ENCODE measurements at places on chromosomes 5 and 9.

- no peak for DNase-seq
These were observed 32.8 kb upstream of the PIP5K1B start for GRCh38 chr9:68672215-68672614.

DNA sequence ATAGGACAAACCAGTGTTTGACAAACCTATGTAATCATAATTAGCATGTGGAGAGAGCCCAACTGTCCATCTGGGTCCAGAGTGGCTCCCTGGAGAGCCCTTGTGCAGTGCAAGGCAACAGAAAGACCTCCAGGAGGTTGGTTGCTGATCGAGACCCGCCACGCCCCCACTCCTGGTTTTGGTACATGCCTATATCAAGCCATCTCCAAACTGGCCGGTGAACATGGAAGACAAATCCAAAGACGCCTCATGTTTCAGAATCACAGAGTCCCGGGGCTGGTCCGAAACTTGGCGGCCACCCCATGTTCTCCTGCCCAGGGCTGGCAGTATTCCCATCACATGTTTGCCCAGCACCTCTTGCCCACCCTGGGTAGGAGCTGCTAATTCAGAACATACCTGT is 140.2 kb downstream of the PAX5 start:
- DNase-seq = no peak

GRCh38 chr5:38341641-38342040 is 83.3 kb downstream of the EGFLAM start:
- DNase-seq = no peak

DNA sequence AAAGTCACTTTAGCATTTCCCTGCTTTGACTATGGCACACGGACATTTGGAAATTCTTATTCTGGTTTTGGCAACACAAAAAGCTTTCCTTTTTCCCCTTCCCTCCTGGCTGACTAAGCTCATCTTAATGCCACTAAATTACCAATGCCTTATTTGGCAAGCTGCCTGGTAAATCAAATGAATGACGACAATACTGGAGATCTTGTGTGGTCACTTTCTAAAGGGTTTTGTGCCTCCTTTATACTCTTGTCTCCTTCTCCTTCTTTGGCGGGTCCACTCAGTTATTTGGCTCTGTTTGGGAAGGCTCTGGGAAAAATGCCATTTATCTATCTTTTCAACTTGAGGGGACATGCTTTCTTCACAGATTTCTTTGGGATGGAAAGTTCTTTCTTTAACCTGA is 34.9 kb downstream of the SH3GL2 start:
- DNase-seq = no peak

GRCh38 chr9:119349351-119349825 is 19.8 kb downstream of the BRINP1 start:
- DNase-seq = no peak

DNA sequence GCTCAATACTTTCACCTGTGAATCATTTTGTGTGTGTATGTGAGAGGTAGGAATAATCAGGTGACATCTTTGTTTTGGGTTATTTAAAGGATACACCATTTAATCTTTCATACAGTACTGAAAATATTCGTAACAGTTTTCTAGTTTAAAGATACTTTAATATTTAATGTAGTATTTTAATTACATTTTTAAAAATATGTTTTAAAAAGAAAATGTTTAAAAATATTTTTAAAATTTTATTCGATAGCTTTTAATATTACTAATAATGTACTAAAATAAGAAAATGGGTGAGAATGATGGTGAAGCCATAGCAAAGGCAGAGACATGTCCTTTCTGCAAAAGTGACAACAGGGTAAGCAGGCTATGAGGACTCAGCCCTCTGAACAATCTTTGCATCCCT is 56.3 kb upstream of the MEF2C start:
- no peak for DNase-seq

GRCh38 chr5:169547508-169547907 is 36.1 kb upstream of the SPDL1 start:
- no peak for DNase-seq
